ENCODE measurements at places on chromosomes 3 and 15.

DNA sequence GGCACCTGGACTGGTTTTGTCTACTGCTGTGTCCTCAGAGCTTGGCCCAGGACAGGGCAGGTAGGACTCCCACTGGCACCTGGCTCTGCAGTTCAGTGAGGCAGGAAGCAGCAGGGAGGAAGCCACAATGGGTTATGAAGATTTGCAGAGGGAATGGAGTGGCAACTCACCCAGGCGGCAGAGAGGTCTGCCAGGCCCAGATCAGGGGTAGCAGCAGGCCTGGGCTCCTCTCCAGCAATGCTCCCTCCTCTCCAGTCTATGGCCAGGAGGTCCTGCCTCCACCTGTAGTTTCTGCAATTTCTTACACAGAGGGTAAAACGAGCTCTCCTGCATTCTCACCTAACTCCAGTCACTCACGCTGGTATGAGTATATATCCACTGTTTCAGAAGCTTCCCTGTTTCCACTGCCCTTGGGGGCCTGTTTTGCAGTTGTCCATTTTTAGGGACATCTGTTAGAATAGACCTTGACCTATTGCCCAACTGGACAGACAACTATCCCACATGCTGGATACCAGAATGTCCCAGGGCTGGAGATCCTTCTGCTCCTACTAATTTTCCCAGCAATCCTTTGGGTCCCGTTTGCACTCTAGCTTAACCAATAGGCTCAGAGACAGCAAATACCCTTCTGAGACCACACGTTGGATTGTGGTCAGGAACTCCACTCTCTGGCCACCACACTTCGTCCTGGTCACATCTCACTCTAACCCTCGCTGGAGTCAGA is 35.2 kb downstream of the HMCES start:
- no peak for DNase-seq

- no peak for DNase-seq
These were observed 107.2 kb upstream of the CLSTN2 start for GRCh38 chr3:139827833-139828232.

DNA sequence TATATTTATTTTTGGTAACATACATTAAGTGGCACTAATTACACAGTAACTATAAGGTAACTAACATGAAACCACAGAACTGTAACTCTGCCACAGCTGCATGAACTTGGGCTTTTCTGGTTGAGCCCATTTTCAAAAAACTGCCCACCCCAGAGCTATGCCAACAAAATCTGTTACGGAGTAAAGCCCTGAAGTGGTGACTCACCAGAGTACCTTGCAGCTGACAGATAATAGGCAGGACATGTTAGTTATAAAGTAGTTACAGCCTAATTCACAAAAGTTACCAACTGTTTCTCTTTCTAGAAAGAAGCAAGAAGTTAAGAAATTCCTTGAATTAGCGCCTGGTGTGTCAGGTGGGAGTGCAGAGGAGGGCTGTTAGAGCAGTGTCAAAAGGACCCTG is 1.5 kb upstream of the GPX1 start:
- no peak for DNase-seq

DNA sequence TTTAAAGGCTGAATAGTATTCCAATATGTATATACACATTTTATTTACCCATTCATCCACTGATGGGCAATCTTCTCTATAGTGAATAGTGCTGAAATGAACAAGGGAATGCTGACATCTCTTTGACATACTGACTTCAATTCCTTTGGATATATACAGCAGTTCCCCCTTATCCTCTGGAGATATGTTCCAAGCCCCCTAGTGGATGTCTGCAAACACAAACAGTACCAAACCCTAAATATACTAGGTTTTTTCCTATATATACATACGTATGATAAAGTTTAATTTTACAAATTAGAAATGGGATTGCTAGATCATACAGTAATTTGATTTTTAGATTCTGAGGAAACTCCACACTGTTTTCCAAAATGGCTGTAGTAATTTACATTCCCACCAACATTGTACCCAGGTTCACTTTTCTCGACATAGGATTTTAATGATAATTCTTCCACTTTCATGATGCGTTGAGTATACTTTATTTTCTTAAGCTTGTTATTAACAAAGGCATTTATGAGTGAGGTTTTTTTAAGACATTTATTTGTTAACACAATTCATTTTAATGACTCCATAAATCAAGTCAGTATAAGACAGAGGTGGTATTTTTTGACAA is 38.2 kb downstream of the VPS13C start:
- DNase-seq, result no peak

- DNase-seq, result no peak
These were observed 2.0 kb upstream of the TBC1D2B start for GRCh38 chr15:78079298-78080087.

DNA sequence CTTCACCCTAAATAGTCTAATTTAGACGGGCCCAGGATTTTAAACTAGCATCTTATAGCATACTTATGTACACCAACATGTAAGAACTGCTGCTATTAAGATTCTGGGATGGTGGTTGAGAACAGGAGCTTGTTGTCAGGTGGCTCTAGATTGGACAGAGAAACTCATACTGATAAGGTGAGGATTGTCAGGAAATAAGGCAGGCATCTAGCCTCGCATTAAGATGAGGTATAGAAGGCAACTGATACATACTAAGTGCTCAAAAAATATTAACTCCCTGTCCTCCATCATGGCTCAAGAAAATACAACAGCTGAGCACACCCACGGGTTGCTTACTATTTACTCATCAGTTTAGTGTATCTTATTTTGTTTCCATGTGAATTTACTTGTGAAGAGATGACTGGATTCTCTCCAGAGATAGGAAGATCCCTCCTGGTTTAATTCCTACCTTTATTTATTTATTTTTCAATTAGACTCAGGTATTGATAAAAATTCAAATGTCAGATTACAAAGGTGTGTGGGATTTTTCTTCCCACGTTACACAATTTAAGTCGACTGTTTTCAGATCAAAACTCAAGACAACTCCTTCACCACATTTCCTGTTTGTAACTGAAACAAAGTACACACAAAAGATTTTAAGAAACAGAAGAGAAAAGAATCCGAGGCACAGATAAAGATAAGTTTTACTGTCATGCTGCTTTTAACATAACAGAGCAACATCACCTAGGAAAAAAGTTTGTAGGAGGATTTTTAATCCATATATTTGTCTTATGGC is at the start of gene TRAT1:
TSS of gene TRAT1 (plus strand) at position 664 of the 775 bp plus-strand sequence. CDS start 142 bp downstream, outside the sequence.
- no peak for DNase-seq

- DNase-seq, result no peak
These were observed 89.5 kb downstream of the MYH15 start for GRCh38 chr3:108420926-108421325.

GRCh38 chr3:713006-713621 is 379.7 kb upstream of the CNTN6 start:
- DNase-seq, result no peak

DNA sequence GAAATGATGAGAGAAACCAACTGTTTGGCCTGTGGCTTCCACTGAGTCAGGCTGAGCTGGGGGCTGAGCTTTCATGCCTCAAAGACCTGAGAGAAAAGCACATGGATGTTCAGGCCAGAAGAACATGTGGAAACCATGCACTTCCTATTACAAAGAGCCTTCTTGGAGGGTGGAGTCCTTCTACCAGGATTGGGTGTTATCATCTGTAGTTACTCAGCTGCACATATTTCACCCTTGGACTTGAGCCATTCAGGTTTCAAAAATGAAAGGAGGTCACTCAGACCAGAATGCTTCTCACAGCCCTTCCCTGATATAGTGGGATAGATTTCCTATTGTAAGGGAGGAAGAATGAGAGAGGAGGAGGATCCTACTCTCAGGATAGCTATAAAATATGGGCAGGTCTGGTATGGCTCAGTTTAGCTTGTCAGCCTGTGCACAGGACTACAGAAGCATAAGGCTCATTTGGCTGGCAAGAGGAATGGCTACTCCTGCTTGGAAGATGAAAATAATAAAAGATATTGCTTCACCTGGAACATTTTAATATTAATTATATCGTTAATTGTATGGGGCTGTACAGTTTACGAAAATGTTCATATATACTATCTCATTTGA is 173.6 kb upstream of the TMC3 start:
- DNase-seq, result no peak

- DNase-seq, result no peak
These were observed 2.2 kb upstream of the CD86 start for GRCh38 chr3:122052968-122053367.

GRCh38 chr3:152076148-152076547 is 192.6 kb upstream of the MBNL1 start:
- DNase-seq, result no peak

- DNase-seq, result no peak
These were observed 689.6 kb downstream of the MECOM start for GRCh38 chr3:168973897-168974296.
